ENCODE measurements at places on chromosomes 5 and 9. TPM values are rescaled to one million over a fixed set of nuclear protein-coding genes. Genes with fewer than 3 reads are reported as not detected.

The SEMA5A gene
- total RNA-seq, result 35.4 TPM

The MARCOL gene
- not detected for total RNA-seq

The ADAM19 gene
- 3.6 TPM for total RNA-seq

The FIBCD1 gene
- total RNA-seq, result not detected

The ZNF169 gene
- 15.2 TPM for total RNA-seq

The UNC13B gene
- total RNA-seq, result 36.6 TPM

The GCNT4 gene
- total RNA-seq, result 2.3 TPM

The NR5A1 gene
- total RNA-seq, result not detected

The FOXD4L3 gene
- total RNA-seq, result not detected

The STPG3 gene
- not detected for total RNA-seq

The ACOT12 gene
- not detected for total RNA-seq

The SEC61B gene
- 92.9 TPM for total RNA-seq

The ADAMTS6 gene
- 1.4 TPM for total RNA-seq

The ACSL6 gene
- 1.8 TPM for total RNA-seq

The C6 gene
- 8.5 TPM for total RNA-seq

The ROR2 gene
- total RNA-seq, result 25.6 TPM

The HARS1 gene
- 53.1 TPM for total RNA-seq

The DRD1 gene
- under 0.01 TPM for total RNA-seq

The ZNF782 gene
- 23.0 TPM for total RNA-seq

The OTULINL gene
- total RNA-seq, result 6.2 TPM

The PKD2L2 gene
- 0.64 TPM for total RNA-seq

The SEMA6A gene
- total RNA-seq, result 35.6 TPM

The BRD8 gene
- total RNA-seq, result 28.6 TPM
